Stimulated activated CD4-positive, alpha-beta T cell treated with anti-CD3 and anti-CD28 coated beads, Interleukin-15, amount 100 ng/mL, for 1 hour (primary cell): ENCODE measurements at places on chromosomes 2 and 18.

DNA sequence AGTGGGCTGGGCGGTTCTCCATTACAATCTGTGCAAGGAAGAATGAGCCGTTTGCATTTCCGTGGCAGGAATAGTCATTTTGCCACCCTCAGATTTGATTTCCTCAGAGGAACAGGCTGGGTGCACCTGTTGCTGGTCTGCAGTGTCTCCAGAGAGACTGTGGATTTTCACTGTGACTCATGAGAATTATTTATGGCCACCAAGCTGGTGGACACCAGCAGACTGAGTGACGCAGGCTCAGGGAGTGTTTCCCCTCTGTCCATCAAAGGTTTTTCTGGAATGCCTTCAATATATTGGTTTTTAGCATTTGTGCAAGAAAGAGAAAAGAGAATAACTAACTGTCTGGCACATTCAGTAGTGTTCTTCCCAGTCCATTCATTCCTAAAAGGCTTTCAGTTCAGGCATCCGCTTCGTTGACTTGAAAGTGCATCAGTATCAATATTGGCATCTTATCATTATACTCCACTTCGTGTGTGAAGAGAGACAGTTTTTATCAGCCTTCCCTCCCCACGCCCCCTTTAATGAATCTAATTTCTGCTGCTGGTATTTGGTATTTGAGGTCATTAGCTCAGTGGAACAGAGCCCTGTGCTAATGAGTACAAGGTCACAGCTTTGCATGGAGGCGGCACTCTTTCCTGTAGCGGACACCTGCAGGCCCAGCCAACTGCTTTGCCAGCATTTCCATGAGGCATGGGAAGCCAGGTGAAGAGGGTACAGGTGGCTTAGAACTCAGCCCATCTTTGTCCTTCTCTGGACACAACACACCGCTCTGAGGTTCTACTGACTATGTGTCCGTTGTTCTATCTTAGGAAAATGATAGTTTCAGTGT lies 39.9 kb downstream of the PRKCE start:
- no peak for DNase-seq

- DNase-seq: no peak
These were observed 85.6 kb downstream of the EHD3 start for GRCh38 chr2:31319406-31320175.

GRCh38 chr18:46622451-46622850 lies 34.6 kb downstream of the LOXHD1 start:
- no peak for DNase-seq

GRCh38 chr2:226552571-226553285 lies 246.9 kb downstream of the IRS1 start:
- no peak for DNase-seq

DNA sequence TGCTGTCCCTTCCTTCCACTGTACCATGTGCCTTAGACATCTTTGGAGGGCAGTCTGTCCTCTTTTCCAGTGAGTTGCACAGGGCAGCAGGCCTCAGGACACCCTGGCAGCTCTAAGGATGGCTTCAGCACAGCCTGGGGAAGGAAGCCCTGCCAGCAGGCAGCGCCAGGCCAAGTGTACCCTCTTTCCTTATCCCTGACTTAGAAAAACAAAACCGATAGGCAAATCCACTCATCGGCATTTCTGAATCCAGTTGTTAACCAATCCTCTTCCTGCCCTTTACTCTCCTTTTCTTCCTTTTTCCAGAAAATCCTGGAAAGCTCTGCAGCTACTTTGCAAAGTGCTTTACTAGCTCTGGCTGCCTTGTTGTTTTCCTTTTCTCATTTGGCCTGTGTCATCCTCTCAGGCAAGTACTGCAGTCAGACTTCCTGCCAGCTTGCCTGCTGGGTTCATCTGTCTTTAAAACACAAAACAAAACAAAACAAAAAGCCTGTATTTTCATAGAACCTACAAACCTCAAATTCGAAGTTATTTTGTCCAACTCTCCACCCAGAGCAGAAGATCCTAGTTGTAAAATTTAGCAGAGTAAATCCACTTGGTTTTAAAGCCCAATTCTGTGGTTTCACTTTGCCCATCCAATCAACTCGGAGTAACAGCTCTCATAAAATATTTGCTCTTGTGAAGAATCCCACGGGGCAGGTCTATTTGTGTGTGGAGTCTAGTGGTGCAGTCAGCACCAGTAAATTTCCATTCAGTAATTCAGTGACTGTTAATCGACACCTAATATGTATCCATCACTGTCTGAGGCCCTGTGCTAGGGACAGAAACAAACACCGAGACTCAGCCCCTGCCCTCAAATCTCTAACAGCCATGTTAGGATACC lies 45.2 kb downstream of the PCBP1 start:
- DNase-seq: no peak
